ENCODE measurements at places on chromosomes 4 and X. TPM values are rescaled to one million over a fixed set of nuclear protein-coding genes. Genes with fewer than 3 reads are reported as not detected.

GRCh38 chr4:181475781-181476507, 767.3 kb upstream of the TENM3 start:
- no peak for DNase-seq

- DNase-seq = no peak
Observed at GRCh38 chr4:73613130-73613529, 7.1 kb downstream of the RASSF6 start.

DNA sequence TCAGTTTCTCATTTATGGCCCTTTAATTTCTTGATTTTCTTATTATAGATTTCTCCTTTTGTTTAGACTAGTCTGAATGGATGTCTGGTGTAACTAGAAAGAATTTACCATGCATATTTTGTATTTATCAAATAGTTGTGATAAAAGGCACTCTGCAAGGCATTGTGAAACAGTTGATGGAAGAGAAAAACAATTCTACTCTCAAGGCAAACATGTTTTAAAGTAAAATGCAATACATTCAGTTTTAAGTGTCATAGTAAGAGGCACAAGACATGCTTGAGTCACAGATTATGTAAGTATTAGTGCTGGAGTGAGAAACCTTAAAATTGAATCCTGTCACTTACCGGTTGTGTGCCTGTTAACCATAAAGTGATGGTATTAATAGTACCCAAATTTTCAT, 283.3 kb upstream of the DKK2 start:
- no peak for DNase-seq

- DNase-seq = no peak
Observed at GRCh38 chr4:3009422-3009821, 46.1 kb downstream of the GRK4 start.

Gene HTR2C
- total RNA-seq = not detected

Gene IL1RAPL1
- total RNA-seq = not detected

Gene HERC5
- total RNA-seq = 5.9 TPM

Gene VEGFC
- total RNA-seq = 27.6 TPM

Data from mesenteric fat pad (tissue), 1 donor.